ENCODE measurements at places on chromosomes 7 and 10. TPM values are rescaled to one million over a fixed set of nuclear protein-coding genes. Genes with fewer than 3 reads are reported as not detected.

Gene CROT
- total RNA-seq, result 23.0 TPM

Gene GJD4
- 0.17 TPM for total RNA-seq

Gene SEPTIN14
- not detected for total RNA-seq

Gene ANKRD1
- total RNA-seq, result under 0.01 TPM
